ENCODE measurements at places on chromosomes 1 and 21.

DNA sequence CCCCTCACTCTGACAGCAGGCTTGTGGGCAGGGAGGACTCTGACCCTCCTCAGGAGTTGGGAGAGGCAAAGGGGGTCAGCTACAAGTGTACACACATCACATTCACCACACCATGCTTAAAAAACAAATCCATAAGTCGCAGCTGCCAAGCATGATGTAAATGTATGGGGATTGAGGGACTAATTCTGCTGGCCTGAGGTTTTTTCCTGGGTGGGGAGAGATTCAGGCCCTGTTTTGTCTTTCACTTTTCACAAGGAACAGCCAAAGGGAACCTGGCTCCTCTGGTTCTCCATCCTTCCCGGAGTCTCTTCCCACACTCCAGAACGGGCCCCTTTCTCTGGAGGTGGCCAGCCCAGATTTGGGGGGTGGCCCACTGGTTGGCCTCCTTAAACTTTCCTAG, 1.3 kb upstream of the MTARC2 start:
- DNase-seq: no peak

- DNase-seq: no peak
Observed at GRCh38 chr21:34116569-34116968, 43.2 kb downstream of the MRPS6 start.

DNA sequence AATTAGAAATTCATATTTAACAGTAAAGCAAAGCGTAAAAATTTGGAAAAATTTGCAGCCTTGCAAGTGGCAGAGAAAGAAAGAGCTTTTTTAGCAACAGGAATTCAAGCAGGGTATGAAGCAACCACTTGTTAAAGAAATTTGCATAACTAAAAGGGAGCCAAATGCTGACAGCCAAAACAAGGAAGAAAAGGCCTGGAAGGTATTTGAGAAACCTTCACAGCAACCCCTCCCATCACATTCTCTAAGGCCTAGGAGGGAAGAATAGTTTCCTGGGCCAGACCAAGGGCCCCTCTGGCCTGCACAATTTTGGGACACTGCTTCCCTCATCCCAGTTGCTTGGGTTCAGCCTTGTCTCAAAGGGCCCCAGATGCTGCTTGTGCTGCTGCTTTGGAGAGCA, 672.4 kb upstream of the TMPRSS15 start:
- DNase-seq: no peak

DNA sequence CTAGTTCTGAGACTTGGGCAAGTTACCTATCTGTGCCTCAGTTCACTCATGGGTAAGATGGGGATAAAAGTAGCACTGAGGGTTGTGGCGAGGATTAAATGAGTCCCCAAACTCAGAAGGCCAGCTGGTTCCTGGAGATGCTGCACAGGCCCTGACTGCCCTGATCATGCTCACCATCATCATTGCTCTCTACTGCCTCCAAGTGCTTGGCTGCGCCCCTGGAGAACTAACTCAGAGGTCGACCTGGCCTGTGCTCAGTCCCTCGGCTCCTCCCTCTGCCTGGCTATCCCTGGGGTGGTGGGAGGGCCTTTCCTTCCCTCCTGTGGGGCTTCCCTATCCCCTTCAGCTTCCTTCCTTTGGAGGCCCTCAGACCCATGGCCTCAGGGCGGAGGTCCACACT, 5.6 kb downstream of the SLC5A9 start:
- no peak for DNase-seq

GRCh38 chr1:109846162-109846561, 64.5 kb upstream of the CSF1 start:
- no peak for DNase-seq

DNA sequence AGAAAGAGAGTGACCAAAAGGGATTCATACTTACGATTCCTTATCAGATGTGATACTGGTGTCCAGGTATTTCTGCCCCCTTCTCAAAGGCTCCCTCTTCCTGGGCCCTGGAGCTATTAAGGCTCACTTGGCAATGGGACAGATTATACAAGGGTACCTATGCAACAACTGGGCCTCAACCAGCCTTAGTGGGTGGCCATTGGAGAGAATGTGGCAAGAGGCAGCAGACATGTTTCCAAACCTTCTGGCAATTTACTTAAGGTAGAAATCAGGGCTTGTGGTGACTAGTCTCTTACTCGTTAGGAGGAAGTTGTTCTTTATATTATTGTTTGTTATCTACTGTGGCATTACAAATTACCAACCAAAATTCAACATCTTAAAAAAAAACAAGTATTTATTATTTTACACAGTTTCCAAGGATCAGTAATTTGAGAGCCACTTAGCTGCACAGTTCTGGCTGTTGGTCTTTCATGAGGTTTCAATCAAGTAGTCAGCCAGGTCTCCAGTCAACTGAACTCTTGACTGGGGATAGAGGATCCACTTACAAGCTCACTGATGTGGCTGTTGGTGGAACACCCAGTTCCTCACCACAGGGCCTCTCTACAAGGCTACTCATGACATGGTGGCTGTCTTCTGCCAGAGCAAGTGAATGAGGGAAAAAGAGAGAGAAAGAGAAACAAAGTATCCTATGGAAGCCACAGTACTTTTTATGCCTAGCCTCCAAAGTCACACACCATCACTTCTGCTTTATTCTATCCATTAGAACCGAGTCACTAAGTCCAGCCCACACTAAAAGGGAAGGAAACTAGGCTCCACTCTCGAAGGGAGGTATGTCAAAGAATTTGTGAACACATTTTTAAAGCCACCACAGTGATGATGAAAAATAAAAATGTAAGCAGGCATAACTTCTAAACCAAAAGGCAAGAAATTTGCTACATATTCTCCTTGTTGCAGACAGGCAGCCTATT, 10.7 kb downstream of the ZNF648 start:
- no peak for DNase-seq

GRCh38 chr21:40835184-40835694, 11.7 kb downstream of the DSCAM start:
- DNase-seq: no peak

- DNase-seq: no peak
Observed at GRCh38 chr1:35797380-35797779, 10.4 kb upstream of the AGO4 start.

GRCh38 chr1:224496826-224497225, 62.2 kb upstream of the WDR26 start:
- DNase-seq: no peak

DNA sequence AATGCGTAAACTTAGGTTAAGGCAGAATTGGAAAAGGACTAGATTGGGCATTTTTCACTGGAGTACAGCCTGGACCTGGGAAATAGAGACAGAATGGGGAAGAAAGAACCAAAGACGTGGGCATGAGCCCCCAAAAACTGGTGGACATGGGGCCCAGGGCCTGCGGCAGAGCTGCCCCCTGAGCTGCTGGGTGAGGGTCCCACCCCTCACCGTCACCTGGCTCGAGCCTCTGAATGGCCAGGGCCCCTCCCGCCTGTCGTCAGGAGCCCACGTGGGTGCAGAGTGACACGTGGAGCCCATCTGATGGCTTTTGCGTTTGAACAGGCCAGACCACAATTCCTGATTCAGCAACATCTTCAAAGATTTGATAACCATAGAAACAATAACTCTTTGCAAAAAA, 360.9 kb upstream of the VAMP3 start:
- no peak for DNase-seq

- no peak for DNase-seq
Observed at GRCh38 chr1:30748699-30749401, 8.7 kb downstream of the LAPTM5 start.

GRCh38 chr1:207883104-207883651, 27.7 kb downstream of the CD34 start:
- no peak for DNase-seq

GRCh38 chr1:224637936-224638335, 21.8 kb downstream of the CNIH3 start:
- no peak for DNase-seq

DNA sequence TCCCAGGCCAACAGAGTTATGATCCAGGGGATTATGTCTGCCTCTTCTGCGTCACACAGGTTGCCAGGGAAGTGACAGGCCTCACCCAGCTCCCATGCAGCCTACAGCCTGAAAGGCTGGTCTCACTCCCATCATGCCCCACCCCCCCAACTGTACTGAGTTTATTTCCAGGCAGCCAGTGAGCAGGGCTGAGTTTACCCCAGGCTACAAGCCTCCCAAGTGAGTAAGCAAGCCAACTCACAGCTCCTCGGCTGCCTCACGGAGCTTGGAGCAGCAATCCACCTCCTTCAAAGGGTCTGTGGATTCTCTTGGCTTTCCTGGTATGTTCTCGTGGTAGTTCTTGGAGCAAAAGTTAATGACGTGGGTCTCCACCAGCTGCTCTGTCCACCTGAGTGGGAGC, 1147.6 kb upstream of the ADGRL4 start:
- no peak for DNase-seq

GRCh38 chr1:223374064-223374610, 10.2 kb upstream of the SUSD4 start:
- no peak for DNase-seq

DNA sequence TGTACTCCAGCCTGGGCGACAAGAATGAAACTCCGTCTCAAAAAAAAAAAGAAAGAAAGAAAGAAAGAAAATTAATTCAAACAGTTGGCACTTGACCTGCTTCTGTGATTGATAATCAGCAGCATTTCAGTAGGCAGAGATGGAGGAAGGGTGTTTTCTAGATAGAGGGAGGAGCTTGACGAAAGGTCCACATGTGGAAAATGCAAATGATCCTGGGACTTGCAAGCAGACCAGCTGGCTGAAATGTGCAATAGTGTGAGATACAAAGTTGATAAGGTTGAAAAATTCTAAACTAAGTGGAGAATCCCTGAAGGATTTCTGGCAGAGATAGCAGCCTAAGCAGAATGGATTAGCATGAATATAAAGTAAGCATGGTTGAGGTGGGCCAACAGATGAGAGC, 4.2 kb downstream of the ELAPOR1 start:
- DNase-seq: no peak

GRCh38 chr1:9618909-9619679, 30.4 kb downstream of the TMEM201 start:
- DNase-seq: no peak

GRCh38 chr21:44352253-44352860, 1.1 kb upstream of the TRPM2 start:
- DNase-seq: no peak

DNA sequence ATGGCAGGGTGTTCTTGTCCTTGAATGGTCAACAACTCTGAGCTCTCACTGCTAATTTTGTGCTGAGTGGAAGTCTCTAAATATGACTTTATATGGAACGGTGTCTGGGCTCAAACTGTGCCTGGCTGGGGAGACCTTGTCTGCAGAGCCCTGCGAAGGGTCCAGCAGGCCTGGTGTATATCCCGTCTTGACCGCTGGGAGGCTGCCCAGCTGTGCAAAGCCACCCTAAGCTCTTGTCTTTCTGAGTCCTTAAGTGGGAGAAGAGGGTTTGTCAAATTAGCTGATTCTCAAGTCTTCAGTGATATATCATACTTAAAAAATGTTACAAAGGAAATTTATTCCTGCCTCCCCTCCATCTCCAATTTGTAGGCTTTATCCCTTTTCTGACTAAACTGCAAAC, 198.7 kb downstream of the KCNJ6 start:
- DNase-seq: no peak

GRCh38 chr1:29584776-29585175, 348.5 kb downstream of the PTPRU start:
- no peak for DNase-seq

- no peak for DNase-seq
Observed at GRCh38 chr21:41827951-41828883, 50.9 kb downstream of the PRDM15 start.

- peak; percentile 86 for DNase-seq
Observed at GRCh38 chr1:32351399-32352238, 10.7 kb downstream of the FAM229A start.

GRCh38 chr21:41241341-41241740, 73.4 kb downstream of the BACE2 start:
- DNase-seq: no peak

- no peak for DNase-seq
Observed at GRCh38 chr1:3014443-3015268, 6.6 kb upstream of the ACTRT2 start.

DNA sequence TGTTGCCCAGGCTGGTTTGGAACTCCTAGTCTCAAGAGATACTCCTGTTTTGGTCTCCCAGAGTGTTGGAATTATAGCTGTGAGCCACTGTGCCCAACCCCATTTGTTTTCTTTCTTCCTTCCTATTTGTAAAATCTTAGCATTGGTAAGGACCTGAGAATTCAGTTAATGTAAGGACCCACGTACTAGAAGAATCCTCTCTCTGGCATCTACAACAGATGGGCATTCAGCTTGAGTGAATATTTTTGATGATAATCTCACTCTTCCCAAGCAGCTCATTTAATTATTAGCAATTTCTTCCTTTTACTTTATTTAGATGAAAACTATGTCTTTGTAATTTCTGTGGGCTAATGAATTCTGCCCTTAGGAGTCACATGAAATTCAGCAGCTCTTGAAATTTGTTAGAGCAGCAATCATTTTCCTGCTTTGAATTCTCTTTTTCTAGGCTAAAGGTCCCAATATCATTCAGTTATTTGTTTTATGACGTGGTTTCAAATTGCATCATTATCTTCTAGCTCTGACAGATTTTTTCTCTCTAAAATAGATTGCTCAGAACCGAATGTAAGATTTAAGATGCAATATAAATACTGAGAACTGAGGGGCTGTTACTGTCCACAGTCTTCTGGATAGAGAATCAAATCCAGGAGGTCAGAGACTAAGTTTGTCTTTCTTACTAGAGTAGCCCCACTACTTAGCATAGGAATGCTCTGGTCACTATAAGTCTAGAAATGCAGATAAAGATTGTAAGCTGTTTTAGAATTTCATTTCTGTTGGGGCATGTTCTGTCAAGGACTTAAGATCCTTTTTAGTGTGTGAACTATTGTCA, 59.4 kb downstream of the EPB41 start:
- DNase-seq: no peak
